ENCODE measurements at places on chromosomes 7 and 10.

DNA sequence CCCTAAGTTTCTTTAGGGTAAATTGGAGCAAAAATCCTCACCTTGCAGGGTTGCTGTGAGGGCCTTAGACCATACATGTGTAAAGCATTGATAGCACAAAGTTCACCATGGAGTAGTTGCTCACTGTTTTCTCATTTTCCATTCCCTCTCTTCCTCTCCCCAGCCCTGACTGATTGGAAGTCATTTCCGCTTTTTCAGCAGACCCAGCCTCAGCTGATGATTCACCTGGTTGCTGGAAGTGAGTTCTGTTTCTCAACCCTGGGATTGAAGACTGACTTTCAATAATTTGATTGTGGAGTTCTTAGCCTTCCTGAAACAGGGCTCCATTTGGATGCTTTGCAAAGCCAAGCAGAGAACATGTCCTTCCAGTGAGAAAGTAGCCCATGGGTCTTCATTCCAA is 107.0 kb downstream of the PLXNA4 start:
- no peak for DNase-seq

DNA sequence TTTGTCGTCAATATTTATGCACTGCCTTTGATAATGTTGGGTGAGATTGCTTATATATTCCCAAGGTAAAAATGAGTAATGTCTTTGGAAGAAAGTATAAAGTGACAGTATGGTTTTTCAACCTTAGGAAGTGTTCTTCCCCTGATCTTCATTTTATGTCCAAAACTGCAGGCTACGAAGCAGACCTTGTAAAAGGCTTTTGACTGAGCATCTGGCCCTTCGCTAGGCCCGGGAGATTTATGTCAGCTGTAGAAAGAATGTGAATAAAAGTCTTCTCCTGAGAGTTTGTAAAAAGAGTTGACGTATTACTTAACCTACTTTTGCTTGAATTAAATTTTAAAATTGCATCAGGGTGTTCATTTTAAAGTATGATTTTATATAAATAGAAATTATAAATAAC is 116.8 kb downstream of the CPED1 start:
- DNase-seq, result no peak

- no peak for DNase-seq
Observed at GRCh38 chr7:151790830-151791620, 85.9 kb downstream of the PRKAG2 start.

- no peak for DNase-seq
Observed at GRCh38 chr7:47332213-47332612, 249.7 kb downstream of the TNS3 start.

DNA sequence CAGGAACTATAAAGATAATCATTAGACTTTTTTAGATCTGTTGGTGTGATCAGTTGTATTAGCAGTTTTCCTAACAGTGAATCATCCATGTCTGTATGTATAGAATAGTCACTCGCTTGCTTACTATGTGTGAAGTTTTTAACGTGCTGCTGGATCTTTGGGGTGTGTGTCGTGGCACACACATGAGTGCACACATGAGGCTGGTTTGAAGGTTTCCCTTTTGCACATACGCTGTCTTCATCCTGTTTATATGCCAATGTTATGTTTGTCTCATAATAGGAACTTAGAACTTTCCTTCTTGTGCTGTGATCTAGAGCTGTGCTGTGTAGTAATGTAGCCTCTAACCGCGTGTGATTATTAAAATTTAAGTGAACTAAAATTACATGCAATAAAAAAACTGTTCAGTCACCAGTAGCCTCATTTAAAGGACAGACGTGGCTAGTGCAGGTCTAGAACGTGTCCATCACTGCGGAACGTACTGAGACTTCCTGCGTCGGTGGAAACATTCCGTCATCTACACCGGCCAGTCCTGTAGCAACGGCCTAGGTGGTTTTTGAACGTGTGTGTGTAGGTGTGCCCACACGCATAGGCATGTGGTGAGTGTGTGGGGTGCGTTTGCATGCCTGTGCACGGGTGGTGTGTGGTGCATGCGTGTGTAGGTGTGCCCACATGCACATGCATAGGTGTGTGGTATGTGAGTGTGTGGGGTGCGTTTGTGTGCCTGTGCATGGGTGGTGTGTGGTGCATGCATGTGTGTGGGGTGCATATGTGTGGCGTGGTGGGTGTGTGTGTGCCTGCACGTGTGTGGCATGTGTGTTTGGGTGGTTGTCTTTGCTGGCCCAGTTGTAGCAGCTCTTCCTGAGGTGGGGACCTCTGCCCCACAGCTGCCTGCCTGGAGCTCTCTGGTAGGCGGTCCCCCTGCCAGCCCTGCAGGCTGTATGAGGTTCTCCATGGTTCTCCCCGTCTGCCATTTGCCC is 56.6 kb downstream of the INPP5A start:
- no peak for DNase-seq

DNA sequence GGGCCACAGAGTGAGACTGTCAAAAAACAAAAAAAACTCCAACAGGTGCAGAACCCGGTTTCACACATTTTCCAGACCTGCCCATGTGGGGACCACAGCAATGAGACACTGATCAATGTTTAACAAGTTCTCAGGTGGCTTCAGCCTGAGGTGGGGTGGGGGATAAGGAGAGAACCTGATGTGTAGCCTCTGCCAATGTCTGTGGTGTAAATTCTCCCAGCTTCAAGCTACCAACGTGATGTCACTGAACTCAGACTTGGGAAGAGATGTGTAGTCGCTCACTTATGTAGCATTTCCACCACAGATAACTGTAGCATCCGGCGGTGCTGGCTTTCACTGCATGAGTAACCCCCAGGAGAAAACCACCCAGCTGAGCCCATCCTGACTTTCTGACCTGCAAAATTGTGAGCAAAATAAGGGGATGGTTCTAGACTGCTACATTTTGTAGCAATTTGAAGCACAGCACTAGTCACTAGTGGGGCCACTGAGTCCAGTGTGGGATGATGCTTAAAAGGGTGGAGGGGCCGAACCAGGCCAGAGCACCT is 13.8 kb upstream of the TNRC18 start:
- no peak for DNase-seq

DNA sequence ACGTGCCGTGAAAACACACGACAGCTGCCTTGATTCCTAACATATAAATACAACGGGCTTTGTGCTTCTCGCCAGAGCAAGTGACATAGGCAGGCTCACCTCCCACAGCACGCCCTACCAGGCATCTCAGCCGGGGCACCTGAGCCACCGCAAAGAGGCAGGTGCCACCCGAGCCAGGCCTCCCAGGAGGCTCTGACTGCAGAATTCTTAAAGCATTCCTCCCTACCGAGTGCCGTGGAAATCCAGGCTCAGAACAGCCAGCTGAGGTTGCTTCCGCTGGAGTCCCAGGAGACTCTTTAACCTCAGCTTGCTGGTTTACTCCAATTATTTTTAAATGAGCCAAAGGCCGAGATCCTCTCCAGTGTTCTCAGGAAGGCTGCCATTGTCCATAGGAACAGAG is 206.5 kb downstream of the USP6NL start:
- DNase-seq, result no peak

GRCh38 chr10:11285171-11285570 is 267.5 kb downstream of the CELF2 start:
- DNase-seq, result no peak

DNA sequence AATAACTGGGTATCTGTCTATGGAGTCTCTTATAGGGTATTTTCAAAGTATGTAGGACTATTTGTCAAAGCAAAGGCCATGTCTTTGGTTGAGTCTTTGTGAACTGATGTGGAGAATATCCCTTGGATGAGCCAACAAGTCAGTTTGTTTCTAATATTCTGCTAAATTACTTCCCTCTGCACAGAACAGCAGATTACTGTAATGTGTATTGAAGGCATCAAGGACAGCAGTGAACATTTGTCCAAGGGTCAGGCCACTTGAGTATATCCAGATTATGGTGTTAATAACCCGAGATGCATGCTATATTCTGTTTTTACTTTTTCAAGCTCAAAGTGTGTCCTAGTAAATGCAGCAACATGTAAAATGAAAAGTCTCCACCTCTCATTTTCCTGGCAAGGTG is 144.2 kb upstream of the GLI3 start:
- DNase-seq, result no peak

DNA sequence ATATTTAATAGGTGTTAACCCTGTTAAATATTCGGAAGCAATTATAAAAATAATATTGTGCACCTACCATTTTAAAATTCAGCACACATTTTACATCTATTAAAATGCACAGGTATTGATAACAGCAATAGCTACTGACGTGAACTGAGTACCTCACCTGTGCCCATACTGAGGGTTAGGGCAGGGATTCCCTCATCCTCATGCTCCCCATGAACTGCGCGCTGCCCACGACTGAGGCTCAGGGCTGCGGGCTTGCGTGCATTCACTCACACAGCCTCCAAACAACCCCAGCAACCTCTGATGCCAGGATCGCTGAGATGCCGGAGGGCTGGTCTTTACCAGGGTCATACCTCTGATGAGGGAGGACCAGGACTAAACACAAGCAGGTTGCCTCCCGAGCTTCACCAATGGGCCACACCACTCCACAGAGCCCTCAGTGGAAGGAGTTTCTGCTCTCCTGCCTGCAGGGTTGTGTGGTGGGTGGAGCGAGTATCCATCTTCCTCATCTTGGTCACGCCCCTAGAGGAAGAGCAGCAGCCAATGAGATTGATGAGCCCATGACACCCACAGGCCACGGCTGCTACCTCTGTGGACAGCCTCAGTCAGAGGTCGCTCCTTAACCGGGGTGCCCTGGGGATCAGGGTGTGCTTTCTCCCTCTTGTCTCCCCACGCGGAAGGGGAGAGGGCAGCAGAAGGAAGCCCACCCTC is 478.3 kb downstream of the TNS3 start:
- no peak for DNase-seq

DNA sequence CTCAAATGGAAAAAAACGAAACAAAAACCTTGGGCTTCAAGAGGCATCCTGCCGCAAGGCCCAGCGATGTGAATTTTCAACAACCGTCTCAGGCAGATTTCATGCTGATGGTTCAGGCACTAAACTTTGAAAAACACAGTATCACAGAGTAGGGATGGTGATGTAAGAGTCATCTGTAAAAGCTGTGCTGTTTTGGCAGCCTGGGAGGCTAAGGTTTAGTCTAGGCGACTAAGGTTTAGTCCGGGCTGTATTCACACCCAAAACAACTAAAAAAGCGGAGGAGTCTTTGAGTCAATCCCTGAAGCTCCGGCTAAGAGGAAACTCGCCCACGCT is 420 bp upstream of the MINPP1 start:
- no peak for DNase-seq

DNA sequence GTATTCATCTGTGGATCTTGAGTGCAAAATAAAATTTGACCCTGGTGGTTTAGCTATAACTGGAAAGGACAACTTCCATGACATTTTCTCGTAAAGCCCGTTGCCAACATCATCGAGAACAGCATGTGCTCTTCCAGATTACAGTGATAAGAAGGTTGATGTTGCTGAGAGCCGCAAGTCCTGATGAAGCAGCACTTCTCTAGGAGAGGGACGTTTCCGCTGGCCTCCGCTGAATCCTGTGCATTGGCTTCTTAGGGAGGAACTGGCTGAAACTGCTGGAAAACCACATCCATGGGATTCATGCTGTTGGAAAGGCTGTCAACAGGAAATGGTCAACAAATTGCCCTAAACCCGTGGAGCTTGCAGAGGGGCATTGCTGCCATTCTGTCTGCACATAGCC is 21.4 kb upstream of the ABCB5 start:
- no peak for DNase-seq

GRCh38 chr10:14623931-14624330 is 150.8 kb downstream of the FAM107B start:
- DNase-seq, result no peak

DNA sequence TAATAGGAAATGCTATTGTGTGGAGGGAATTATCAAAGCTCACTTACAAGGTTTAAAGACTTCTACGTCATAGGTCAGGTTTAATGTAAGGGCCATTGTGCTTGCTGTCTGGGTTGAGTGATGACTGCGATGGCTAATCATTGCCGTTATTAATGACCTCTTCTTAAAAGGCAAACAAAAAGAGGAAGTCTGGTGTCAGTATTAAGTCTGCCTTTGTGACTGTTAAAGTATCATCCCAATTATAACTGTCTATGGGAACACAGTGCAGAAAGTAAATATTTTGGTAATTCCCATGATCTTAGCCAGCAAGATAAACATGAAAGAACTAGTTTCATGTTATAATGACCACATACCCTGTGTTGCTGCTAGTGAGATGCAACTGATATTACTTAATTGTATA is 382.4 kb downstream of the BBS9 start:
- DNase-seq, result no peak

DNA sequence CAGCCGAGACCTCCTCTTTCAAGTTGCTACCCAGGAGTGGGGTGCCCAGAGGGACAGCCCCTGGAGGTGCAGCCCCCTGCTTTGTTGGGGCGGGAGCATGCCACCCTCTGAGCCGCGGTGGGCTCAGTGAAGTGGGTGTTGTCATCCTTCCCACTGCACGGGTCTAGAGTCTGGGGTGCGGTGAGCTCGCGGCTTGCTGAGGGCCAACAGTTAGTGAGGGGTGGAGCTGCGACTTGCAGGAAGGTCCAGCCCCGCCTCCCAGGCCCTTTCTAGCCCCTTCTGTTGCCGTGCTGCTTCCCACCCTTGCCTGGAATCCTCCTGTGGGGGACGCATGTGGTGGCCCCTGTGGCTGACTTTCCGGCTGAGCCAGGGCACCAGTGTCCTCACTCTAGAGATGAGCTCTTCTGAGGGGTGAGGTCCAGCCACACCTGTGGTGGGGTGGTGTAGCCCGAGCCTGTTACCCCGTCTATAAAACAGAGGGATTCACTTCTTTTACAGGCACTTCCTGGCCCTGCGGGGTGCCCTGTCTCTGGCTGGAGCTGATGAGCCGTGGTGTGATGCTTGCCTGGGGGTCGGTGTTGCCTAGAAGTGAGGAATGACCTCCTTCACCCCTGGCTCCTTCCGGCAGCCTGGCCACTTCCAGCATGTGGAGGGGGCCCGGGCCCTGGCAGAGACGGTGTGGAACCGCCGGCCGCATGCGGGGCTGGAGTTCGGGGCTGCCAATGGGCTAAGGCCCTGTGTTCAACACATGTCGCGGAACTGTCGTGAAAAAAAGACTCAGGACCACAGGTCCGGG is 127.9 kb downstream of the FAM53B start:
- no peak for DNase-seq

- DNase-seq, result no peak
Observed at GRCh38 chr7:83085299-83085698, 77.4 kb downstream of the PCLO start.

DNA sequence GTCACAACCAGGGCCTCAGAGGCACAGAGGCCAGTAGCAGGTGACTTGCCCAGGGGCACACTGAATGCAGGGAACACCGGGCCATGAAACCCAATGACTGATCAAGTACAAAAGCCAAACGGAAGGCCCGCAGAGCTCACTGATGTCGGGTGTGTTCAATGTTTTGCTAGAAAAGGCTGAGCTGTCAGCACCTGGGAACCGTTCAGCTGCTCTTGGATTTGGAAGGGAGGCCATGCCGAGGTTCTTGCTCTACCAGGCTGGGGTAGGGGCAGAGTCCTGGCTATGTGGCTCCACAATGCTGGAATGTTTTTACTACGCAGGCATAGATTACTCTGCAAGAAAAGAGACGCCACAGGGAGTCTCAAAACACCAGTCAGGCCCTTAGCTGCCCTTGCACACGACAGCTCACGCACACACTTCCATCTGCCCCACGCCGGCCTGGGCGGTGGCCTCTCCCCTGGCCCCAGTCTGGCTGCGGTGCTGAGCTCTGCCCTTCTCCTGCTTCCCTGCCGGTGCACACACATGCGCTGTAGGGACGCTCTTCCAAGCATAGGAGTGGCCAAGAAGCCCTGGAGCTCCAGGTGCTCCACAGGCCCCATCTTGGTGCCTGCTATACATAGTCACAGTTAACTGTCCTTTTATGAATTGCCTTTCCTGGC is 79.9 kb downstream of the ZRANB1 start:
- DNase-seq, result no peak
